ENCODE measurements at places on chromosomes 2 and 18.

DNA sequence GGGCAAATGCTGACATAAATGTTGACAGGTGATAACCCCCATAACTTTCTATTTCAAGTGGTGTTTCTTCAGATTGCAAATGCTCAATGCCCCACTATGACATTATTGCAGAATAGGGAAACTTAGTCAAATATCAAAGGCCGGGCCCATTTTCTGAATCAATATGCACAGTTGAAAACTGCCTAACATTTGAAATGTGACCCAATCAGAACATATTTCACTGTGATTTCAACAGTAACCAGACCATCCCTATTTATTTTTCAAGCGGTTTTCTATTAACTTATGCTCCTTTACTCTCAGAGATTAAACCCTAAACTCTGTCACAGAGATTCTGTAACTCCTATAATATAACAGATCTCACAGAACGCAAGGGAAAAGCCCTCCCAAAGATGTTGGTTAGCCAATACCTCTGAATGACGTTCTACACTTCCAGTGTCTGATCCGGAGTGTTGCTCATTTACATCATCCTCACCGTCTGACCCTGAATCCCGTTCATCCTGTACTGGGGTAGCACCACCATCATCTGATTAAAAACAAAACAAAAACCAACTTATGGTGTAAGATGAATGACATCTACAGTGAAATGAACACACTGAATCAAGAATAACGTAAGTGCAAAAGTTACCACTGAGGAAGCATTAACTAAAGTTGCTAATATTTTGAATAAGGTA is 2.9 kb downstream of the IWS1 start:
- DNase-seq: no peak

- DNase-seq: no peak
Measured at GRCh38 chr2:119352357-119352756, 14.3 kb downstream of the C2orf76 start.

DNA sequence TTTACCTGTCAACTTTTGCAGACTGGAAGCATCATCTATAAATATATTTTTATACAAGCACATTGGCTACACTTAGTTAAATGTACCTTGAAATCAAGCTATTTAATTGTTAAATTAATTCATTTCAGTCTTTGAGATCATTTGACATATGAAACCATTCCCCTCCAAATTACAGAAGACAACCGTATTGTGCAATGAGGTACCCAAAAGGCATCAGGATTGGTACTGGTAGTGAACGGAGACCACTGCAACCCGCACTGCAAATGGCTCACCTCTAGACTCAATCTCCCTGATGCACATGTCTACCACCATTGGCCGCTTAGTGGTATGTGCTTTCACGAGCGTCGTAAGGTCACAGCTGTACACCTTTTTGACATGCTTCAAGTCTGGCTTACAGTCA is 47.8 kb upstream of the CHRNA1 start:
- DNase-seq: no peak

GRCh38 chr2:120182019-120182560 is 41.1 kb downstream of the TMEM185B start:
- no peak for DNase-seq

GRCh38 chr2:195458936-195459335 is 198.1 kb upstream of the SLC39A10 start:
- DNase-seq: no peak

DNA sequence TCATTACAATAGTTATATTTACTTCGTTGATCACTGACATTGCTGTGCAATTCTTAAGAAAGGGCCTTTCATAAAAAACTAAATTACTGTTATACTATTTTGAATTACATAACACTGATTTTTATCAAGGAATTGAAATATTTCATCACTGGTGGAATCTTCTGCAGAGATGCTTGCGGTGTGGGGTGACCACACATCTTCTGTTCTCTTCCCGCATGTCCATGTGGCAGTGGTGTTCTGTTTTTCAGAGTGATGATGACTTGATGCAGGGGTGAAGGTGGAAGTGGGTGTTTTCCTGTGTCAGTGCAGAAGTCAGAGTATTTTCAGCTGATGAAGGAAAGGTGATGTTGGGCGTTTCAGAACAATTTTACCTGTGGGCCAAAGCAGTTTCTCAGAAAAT is 7.0 kb downstream of the CNDP2 start:
- DNase-seq: no peak

GRCh38 chr2:41941831-41942230 is 106.0 kb upstream of the PKDCC start:
- DNase-seq: no peak

DNA sequence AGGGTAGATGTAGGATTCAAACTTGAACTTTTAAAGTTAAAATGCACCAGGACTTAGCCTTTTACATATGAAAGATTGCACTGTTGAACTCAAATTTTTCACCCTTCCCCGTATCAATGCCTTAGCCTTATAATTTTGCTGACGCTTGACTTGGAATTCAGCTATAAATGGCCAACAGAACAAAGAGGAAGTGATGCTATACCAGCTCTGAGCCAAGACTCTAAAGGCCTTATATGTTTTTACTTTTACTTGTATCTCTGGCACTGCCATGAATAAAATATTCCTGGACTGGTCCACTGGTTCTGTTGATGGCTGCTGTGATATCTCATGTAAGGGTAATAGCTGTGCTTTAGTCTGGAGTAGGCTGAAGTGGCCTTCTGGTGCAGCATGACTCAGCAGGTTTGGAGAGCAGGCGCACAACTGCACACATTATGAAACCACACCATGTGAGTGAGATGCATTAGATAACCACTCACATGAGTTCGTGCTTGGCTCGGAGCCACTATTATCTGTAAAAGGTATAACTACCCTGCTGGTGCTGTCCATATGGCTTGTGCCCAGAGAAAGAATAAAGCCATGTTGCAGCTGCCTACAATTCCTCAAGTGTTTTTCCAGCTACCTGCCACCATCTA is 8.4 kb upstream of the IER3IP1 start:
- peak; percentile 7 for DNase-seq

- no peak for DNase-seq
Measured at GRCh38 chr2:160752475-160753330, 259.1 kb upstream of the RBMS1 start.

DNA sequence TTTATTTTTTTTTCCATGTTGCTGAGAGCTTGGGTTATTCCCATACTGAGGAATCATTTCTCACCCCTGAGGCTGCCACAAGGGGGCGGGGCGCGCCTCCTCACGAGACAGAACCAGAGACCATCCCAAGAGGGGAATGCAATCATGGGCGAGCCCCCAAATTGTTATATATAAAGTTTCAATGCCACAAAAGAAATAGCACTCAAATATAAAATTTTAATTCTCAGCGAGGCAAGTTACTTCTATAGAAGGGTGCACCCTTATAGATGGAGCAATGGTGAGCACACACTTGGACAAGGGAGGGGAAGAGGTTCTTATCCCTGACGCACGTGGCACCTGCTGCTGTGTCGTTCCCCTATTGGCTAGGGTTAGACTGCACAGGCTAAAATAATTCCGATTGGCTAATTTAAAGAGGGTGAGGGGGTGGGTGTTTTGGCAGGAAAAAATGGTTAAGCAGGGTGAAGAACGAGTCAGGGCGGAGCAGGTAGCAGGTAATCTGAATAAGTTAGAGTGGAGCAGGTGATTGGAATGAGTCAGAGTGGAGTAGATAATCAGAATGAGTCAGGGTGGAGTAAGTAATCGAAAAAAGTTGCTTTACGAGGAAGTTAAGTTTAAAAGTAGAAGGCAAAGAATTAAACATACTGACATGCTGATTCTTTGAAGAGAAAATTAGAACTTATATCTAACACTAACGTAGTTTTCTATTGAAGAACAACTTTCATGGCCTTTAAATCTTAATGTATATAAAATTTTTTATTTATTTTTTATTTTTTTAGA is 177.5 kb downstream of the MTCL1 start:
- peak; percentile 21 for DNase-seq

- DNase-seq: no peak
Measured at GRCh38 chr2:71136174-71136573, 5.7 kb downstream of the MPHOSPH10 start.

DNA sequence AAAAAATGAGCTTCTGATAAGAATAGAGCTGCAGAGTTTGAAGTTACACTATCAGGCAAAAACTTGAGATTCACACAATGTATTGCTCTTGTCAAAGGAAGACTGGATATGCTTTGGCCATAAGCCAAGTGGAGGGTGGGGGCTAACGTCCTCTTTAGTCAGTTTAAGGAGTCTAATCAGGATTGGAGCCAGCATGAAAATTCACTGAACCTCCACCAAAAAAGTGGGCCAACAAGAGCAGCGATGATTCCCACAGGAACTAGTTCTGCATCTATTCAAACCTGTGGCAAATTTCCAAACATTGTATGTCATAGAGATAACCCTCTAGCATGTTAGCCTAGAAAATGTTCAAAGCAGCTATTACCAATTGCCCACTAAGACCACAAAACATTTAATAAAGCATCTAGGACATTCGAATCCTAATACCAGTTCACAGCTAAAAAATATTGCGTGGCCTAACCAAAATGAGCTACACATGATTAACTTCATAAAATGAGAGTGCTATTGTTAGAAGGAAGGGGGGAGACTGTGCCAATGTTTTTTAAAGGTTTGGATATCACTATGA is 43.5 kb upstream of the TMEM247 start:
- DNase-seq: no peak

DNA sequence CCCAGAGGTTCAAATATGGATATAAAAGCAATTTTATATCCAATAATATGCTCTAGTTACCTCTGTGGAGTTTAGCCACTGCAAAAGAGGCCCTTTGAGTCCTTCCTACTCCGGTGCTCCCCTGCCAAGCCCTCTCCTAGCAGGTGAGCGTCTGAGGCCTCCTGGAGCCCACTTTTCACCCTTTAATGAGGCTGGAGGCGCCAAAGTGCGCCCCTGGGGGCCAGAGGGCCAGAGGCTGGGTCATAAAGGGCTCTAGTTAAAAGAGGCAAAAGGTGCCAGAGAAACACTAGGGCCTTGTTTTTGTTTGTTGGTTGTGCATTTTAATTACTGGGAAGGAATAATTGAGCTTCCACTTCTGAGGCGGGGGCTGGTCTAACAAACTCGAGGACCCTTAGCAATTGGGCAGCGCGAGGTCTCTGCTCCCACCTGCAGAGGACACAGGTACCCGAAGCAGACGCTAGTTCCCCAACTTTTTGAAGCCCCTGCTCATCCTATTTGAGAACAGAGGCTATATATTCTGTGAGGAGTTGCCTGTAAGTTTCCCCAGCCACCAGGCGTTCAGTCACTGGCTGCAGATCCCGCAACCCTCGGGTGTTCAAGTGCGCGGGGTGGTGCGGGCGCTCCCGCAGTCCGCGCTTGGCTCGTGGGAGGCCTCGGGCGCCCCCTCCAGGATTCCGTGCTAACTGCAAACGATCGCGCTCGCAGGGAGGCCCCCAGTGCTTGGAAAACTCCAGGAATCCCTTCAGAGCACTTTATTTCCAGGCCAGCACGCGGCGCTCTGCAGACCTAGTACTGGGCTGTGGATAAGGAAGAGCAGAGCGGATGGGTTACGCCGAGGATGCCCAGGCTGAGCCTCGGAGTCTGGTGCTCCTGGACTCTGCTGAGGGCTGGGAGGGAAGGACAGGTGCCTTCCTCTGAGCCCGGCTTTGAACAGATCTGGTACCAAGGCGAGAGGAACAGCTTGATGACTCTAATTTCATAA is 14.1 kb downstream of the MSGN1 start:
- peak; percentile 94 for DNase-seq

DNA sequence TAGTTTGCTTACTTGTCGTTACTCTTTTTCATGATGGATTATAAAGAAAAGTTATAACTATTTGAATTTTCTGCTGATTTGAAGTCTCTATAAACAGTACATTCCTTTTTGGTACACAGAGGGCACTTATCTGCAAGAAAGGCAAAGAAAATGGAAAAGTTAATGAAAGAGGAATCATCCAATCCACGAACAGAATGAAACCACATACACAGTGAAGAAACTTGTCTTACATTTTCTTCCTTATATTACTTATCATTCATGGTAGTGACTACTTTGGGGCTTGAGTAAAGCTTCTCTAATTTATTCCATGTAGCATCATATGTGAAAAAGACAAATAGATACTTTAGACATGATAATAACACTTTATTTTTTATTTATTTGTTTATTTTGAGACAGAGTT is 14.8 kb upstream of the ACTR3 start:
- DNase-seq: no peak

DNA sequence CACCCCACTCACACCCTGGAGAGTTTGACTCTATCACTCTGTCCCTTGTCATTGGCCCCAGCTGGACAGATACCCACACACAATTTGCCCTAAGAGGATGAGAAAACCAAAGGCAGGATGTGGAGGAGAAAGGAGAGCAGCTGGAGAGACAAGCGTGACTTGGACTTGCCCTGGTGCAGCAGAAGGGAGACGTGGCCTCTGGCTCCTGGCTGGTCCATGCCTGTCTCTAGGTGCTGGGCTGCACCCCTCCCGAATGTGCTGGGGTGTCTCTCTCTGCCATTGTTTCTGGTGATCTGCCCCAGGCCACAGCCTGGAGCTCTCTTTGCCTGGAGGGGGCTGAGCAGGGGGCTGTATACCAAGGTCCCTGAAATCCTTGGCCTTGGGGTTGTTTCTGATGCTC is 88.7 kb upstream of the HDAC4 start:
- DNase-seq: no peak

DNA sequence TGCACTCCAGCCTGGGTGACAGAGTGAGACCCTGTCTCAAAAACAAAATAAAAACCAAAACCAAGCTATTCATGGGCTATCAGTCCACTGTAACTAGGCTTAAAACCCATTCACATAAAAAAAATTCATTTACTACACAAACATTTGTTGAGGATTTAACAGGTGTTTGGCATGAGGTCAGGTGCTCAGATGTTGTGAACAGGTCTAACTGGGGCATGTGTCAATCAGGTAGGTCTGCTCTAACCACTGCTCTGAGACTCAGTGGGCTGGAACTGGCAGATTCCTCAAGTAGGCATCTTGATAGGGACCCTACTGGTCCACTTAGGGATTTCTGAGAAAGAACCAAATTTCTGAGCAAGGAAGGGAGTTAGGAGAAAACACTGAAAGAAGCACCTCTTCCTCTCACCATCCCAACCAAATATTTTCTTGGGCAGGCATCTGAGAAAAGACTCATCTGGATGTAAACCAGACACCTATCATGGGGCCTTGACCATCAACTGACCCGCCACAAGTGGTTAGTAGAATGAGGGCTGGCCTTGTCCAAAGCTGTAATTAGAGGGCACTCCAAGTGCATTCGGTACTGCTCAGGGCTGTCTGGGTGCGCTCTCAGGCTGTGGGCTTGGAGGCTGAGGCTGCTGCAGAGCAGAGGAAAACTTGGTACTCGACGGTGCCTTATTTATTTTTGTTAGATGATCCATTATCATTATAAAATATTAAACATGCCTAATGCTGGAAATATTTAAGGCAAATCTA is 33.9 kb downstream of the WIPF1 start:
- DNase-seq: no peak

GRCh38 chr18:11284811-11285210 is 135.4 kb upstream of the PIEZO2 start:
- DNase-seq: no peak

- no peak for DNase-seq
Measured at GRCh38 chr2:190489475-190489874, 45.0 kb downstream of the NEMP2 start.

Data from ACHN (cell line).